ENCODE measurements at places on chromosomes 7 and 10.
A peak's percentile ranks its signal among the peaks of the same experiment; 100 is the strongest.

- no peak for DNase-seq
These were observed 29.3 kb upstream of the PDCD4 start for GRCh38 chr10:110842326-110842904.

GRCh38 chr10:100100651-100101184 lies 19.0 kb upstream of the CPN1 start:
- DNase-seq: peak; percentile 25

DNA sequence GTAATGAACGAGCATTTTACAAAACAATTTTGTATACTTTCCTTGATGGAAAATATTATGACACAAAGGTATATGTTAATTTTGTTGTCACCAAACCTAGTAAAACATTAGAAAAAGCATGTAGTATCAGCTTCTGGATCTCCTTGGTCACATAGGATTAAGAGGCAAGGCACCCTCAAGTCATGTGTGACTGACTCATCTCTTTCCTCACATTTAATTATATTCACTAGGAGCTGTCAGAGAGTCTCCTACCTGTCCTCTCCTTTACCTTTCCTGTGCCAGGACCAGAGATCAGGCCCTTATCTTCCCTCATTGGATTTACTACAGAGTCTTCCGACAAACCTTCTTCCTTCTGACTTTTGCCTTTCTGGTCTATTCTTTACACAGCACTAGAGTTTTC lies 111.3 kb upstream of the RPA3 start:
- DNase-seq: no peak

GRCh38 chr7:137771679-137772078 lies 75.1 kb downstream of the DGKI start:
- peak; percentile 91 for DNase-seq

DNA sequence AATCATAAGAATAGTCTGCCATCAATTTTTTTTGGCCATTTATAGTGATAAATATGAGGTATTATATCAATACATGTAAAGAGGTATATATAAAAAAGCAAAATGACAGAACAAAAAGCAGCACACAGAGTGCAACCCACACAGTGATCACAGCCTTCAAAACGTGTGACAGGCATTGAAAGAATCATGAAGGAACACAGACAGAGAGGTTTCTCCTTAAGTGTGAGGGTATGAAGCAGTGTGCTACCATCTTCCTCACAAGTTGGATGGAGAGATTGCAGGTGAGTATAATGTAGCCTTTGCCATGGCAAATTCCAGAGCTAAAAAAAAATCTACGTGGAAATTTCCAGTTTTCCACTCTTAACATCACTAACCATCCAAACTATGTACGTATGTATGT lies 19.6 kb upstream of the EPC1 start:
- DNase-seq: no peak

GRCh38 chr7:98133621-98134303 lies 27.1 kb downstream of the LMTK2 start:
- no peak for DNase-seq

GRCh38 chr10:31011665-31012022 lies 20.0 kb downstream of the ZNF438 start:
- no peak for DNase-seq

- DNase-seq: no peak
These were observed 1186.5 kb upstream of the AUTS2 start for GRCh38 chr7:68411742-68412141.

- no peak for DNase-seq
These were observed 135.7 kb downstream of the LCOR start for GRCh38 chr10:96967847-96968246.

- DNase-seq: no peak
These were observed 97.9 kb upstream of the YAE1 start for GRCh38 chr7:39468261-39468660.

DNA sequence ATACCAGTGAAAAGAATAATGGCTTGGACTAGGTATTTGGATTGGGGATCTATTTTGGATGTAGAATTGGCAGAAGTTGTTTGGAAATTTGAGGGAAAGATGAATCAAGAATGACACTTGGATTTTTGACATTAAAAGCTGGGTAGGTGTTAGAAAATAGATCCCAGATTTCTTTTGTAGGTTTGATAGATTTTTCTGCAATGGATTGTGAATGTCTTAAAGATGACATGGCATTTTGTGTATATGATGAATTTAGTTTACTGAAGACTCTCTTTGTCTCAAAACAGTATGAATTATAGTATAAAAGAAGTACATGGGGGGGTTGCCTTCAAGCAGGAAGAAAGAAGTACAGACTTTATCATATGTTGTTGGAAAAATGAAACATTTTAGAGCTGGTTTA lies 75.8 kb downstream of the MPLKIP start:
- DNase-seq: no peak

- DNase-seq: no peak
These were observed 944 bp downstream of the AVL9 start for GRCh38 chr7:32496052-32496813.

- no peak for DNase-seq
These were observed 87.0 kb downstream of the SKAP2 start for GRCh38 chr7:26777385-26777784.

DNA sequence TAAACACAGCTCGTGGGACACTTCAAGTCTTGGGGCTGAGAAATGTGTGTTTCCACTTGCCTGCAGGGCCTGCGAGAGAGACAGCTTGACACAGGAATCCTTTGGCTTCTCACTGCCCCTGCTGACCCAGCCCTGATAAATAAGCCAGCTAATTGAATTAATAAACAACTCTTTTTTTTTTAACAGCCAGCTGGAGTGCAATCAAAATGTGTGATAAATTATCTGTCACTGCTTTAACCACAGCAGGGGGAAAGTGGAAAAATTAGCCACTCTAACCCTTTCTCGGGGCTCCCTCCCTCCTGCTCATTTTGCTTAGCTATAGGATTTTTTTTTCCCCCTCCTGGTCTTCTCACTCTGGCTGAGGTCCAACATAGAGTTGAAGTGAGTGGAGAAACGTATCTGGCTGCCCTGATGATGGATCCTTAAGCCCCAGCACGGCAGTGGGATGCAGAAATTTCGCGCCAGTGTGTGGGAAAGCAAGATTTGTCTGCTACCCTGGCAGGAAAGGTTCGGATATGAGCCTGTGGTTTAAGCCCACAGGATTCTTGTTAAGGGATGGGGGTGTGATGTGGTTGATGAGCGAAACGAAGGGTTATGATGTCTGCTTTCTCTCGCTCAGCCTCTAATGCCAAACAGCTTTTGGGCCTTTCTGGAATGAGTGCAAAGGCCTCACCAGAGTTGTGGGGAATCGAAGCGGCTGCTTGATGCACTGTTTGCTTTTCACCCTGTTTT lies 173.8 kb downstream of the TRIL start:
- no peak for DNase-seq

GRCh38 chr10:3071405-3072198 lies 4.3 kb downstream of the PFKP start:
- peak; percentile 92 for DNase-seq

GRCh38 chr7:74119831-74120230 lies 36.2 kb downstream of the LIMK1 start:
- DNase-seq: no peak

- DNase-seq: no peak
These were observed 7.0 kb upstream of the ACTR3C start for GRCh38 chr7:150330211-150330885.

- DNase-seq: no peak
These were observed 16.7 kb downstream of the TMEM120A start for GRCh38 chr7:75977743-75978142.

GRCh38 chr7:123417580-123417979 lies 116.8 kb downstream of the IQUB start:
- DNase-seq: no peak

DNA sequence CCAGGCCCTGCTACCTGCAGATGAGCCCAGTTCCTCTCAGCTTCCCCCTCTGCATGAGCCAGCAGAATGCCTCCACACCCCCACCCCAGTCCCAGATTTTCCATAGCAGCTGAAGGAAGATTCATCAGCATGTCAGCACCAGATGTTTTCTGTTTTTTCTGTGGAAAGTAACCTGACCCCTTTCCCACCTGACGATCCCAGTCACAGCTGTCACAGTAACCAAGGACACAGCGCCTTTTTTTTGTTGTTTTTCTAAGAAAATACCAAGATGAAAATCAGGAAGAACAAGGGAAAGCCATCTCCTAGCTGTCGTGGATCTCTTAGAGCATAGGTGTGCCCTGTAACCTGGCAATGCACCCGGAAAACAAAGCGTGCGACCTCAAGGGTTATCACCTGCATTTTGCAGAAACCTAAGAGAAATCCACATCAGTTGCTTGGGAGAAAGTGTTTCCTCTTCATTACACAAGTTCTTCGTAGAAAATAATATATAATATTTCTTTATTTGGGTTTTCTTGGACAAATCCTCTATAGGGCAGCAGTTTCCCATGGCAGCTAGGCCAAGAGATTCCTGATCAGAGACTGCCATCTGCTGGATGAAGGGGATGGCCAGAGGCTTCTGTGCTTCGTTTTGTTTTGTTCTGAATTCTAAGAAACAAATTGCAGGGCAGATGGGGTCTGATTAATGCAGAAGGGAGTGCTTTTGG lies 401.9 kb downstream of the TNS3 start:
- DNase-seq: peak; percentile 72

- DNase-seq: no peak
These were observed 48.5 kb upstream of the AQP1 start for GRCh38 chr7:30862995-30863705.

GRCh38 chr10:75466886-75467285 lies 35.5 kb downstream of the LRMDA start:
- no peak for DNase-seq

GRCh38 chr7:11216276-11216675 lies 242.6 kb downstream of the PHF14 start:
- DNase-seq: no peak

- peak; percentile 34 for DNase-seq
These were observed 224.0 kb upstream of the PLXDC2 start for GRCh38 chr10:19592276-19592675.

GRCh38 chr7:123580406-123581161 lies 21.0 kb upstream of the ASB15 start:
- DNase-seq: peak; percentile 59

DNA sequence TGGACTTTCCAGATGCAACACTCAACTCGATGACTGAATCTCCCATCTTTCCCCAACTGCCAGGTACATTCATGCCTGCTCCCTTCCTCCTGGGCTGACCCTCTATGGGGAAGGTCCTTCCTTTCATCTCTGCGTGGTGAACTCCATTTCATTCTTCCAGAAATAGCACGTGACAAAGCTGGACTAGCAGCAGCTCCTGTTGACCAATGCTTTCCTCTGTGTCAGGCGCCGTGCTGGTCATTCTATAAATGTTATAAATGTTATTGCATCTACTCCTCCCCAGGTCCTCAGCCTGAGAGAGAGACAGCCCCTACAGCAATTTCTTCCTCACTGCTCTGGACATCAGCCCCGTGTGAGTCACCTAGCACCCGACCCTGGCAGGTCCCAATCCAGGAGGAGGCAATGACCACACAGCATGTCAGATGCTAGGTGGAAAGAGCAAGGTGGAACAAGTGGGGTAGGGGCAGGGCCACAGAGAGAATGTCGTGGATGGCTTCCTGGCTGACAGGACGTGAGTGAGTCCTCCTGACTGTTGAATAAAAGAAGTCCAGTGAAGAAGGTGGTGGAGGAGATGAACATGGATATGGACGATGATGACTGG lies 178.1 kb downstream of the ADAM12 start:
- DNase-seq: no peak

- DNase-seq: no peak
These were observed 30.3 kb upstream of the KBTBD2 start for GRCh38 chr7:32921896-32922295.

DNA sequence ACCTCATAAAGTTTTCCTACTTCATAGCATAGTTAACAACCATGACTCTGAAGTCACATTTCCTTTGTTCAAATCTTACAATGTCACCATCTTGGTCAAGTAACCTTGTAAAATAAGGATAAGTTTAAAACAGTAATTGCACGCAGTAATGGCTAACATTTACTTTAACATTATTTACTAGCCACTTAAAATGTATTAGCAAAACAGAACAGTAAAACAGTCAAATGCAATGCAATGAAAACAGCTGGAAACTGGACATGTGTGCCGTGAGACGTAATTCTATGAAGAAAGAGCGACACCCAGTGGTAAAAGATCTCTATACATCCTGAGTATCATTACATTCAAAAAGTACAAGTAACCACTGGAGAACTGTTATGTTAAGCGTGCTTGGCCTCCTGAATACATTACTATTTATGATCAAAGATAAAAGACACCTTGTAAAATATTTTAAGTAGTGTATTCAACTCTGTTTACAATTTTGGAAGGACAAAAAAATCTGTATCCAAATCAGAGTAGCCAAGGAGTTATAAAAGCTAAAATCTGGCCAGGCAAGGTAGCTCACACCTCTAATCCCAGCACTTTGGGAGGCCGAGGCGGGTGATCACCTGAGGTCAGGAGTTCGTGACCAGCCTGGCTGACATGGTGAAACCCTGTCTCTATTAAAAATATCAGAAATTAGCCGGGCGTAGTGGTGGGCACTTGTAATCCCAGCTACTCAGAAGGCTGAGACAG lies 27.2 kb downstream of the ATE1 start:
- peak; percentile 46 for DNase-seq

DNA sequence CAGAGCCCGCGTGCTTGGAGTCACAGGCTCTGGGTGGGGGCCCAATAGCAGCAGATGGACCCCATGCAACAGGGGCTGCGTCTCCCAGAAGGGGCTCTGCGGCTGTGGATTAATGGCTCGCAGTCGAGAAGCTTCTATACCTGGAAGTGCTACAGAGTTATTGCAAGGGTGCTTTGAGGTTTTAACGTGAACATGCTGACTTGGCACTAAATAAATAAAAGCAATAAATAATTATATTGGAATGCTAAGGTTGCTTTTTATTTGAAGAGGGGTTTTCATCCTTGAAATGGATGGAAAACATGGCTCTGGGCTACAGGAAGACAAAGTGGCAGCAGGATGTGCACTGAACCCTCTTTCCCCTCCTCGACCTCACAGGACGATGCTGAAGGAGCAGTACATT lies 122.4 kb downstream of the PAXIP1 start:
- no peak for DNase-seq

GRCh38 chr10:121831777-121832176 lies 96.1 kb downstream of the ATE1 start:
- DNase-seq: no peak
